ENCODE measurements at places on chromosomes 1 and 21.

DNA sequence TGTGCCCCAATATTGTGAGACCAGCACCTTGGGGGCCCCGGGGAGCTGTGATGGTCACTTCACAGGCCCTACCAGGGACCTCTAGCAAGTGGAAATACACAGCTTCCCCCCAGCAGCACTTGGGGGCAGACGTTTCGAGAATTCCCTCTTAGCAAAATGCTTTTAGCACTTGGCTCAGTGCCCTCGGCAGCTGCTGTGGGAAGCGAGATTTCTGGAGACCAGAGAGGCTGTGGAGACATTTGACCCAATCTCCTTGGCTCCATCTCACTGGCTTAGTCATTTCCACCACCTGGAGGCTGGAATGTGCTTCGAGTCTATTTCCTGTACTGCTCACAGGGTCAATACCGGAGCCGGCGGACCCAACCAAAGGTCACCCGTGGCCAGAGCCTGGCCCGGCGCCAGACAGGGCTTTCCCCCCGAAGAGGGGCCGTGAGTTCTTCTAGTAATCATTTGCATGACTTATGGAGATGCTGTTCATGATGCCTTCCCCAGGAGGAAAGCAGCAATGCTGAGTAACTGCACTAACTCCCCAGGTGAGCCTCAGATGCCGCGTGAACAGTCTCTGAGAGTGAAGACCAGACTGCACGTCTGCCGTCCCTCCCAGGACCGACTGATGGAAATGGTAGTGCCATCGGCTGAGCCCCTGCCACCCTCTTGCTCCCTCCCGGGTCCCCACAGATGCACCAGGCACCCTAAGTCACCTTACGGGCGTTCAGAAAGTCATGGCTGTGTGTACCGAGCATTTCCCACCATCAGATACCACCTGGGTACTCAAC is 4.4 kb upstream of the C2CD2 start:
- peak; percentile 43 for DNase-seq

- DNase-seq, result no peak
Measured at GRCh38 chr1:8723010-8723409, 94.4 kb downstream of the RERE start.

GRCh38 chr1:47697616-47698335 is 259.9 kb downstream of the FOXD2 start:
- DNase-seq, result no peak

DNA sequence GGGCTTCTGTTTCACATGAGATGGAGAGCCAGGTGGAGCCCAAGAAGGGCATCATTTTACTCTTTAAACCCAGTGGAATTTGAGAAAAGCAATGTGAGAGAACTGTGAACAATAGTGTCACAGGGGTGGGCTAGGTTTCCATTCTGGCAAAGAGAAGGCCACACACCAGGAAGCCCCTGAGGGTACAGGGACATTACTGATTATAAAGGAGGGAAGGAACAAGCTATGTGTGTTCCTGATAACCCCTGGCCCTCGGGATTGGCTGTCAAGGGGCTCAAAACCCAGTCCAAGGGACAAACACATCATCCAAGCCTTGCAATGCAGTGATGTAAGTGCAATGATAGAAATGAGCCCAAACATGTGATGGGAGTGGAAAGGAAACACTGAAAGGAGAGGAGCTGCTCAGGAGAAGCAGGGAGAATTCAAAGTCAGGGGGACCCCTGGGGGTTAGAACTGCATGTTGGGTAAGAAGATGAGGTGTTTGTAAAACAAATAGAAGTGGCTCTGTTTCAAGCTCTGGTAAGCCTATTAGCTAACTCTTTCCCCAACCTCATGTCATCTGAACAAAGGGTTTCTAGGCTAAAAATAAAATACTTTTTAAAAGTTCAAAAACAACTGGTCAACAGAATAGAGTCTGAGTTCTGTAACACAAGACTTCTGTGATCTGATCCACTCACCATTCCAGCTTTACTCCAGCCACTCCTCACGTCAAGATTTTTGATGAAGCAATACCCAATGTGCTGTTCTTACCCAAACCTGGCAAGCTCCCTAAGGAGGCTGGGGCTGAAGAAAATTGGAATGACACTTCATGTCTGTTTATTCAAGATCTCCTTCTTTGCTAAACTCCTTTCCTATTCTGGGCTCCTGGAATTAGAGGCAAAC is 51.1 kb upstream of the IL12RB2 start:
- DNase-seq, result no peak

- DNase-seq, result no peak
Measured at GRCh38 chr21:32929633-32930038, 96.1 kb upstream of the OLIG2 start.

DNA sequence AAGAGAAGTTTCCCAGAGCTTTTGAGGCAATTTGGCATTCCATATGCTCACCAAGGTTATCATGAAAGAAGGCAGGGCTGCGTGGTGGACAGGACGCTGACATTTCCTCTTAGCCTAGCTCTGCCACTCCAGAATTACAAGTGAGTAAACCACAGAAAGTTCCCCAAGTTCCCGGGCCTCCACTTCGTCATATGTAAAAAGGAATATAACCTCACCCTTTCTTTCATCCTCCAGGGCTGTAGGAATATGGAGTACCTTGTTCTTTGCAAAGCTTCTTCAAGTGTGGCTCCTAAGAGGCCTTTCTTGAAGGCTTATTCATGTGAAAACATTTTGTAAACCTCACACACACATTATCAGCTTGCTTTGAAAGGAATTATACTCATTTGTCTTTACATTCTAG is 210.2 kb downstream of the GREM2 start:
- DNase-seq, result no peak

GRCh38 chr21:29940991-29941390 is 1.2 kb upstream of the GRIK1 start:
- DNase-seq, result no peak

DNA sequence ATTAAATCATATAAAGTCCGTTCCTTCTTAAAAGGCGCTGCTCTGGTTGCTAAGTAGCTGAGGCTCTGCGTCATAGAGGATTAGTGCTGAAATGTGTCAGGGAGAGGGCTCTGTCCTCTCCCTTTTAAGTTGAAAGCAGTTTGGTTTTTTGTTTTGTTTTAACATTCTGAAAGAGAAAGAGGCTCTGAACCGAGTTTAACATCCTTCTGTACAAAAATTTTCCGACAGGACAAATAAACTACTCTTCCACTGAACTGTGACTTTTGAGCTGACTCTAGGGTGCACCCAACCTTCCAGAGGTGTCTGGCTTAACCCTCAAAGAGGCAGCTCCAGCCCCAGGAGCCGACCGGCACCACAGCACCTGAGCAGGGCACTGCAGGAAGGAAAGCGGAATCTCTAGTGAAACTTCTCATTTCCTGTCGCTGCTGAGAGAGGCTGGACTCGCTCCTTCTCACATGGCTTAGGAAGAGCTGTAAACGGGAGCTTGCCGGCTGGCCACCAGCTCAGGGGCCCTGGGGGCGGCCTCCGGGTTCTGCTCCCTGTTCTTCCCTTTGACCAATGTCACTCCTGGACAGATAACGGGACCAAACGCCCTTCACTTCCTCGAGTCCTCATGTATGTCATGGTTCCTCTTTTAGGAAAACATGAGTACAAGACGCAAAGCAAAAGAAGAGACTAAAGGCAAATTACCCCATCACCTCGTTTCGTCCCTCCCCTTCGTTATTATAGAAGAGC is 1.2 kb downstream of the VAV3 start:
- DNase-seq, result peak; percentile 64

- DNase-seq, result no peak
Measured at GRCh38 chr1:173191011-173191705, 16.0 kb downstream of the TNFSF4 start.

DNA sequence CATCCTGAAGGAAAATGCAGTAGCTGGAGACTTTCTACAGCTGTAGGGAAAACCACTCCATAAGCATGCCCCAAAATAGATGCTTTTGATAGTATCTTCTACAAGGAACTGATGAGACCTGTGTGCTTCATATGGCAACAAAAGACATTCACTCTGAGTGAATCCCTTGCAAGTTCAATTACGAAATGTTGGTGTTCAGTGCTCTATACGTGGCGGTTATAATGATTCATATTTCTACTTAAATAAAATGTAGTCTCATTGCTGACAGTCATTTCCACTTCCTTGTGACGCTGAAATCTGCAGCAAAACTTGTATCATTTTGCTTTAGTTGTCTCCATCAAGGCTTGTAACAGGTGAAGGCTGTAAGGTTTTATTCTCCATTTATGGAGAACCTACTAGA is 20.6 kb downstream of the TOR1AIP2 start:
- no peak for DNase-seq

- DNase-seq, result no peak
Measured at GRCh38 chr1:217026531-217026930, 303.3 kb upstream of the ESRRG start.

- DNase-seq, result peak; percentile 64
Measured at GRCh38 chr1:151593730-151594129, 18.1 kb upstream of the SNX27 start.

DNA sequence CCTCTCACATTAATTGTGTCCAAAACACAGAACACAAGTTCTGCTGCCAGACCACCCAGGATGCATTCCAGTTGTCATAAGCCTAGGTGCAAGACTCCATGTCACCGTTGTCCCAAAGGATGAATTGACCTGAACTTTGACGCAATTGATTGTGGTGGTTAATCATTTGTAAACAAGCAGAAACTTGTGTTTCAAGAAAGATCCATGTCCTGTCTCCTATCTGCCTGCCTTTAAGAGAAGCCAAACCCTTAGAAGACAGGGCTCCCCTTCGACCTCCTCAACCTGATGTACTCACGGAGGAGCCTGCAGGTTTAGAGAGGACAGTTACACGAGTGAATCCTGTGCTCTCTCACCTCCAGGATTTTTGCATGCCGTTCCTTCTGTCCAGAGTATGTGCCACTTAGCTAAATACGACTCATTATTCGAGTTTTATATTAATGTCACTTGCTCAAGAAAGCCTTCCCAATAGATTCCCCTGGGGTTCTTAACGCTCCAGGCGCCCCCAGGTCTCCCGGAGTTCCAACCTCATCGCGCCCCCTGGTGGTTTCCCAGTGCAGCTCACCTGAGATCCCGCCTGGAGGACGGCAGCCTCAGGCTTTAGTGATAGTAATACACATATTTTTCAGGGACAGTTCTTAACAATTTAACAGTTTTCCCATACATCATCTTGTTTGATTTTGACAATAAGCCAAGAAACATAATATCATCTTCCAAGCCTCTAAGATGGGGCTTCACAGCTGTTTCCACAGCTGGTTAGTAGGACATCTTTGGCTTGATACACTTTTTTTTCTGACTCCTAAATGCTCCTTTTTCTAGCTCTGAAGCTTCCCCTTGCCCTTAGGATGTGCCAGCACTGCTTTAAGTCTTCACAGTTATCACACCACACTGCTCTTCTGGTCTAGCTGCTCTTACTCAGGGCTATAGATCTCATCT is 2.4 kb upstream of the C8B start:
- peak; percentile 85 for DNase-seq

Data from GM23338 (cell line).